CD8-positive, alpha-beta T cell (primary cell): ENCODE measurements at places on chromosomes 2 and 18.
A peak's percentile ranks its signal among the peaks of the same experiment; 100 is the strongest.

DNA sequence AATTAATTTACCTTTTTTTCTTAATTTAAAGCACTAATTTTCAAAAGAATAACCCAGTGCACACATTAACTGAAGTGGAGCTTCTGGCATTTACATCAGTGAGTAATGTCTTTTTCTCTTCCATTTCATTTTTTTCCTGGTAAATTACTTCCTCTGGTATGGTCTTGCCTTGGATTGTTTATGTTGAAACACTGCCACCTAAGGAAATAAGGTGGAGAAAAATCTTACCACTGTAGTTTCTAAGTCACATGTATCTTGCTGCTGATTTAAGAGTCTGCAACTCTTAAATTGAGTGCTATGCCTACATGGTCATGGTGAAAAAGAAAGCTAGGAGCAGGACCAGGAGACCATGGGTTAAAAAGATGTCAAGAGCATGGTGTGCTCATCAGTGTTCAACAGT, 51.0 kb downstream of the TTC27 start:
- DNase-seq = no peak

DNA sequence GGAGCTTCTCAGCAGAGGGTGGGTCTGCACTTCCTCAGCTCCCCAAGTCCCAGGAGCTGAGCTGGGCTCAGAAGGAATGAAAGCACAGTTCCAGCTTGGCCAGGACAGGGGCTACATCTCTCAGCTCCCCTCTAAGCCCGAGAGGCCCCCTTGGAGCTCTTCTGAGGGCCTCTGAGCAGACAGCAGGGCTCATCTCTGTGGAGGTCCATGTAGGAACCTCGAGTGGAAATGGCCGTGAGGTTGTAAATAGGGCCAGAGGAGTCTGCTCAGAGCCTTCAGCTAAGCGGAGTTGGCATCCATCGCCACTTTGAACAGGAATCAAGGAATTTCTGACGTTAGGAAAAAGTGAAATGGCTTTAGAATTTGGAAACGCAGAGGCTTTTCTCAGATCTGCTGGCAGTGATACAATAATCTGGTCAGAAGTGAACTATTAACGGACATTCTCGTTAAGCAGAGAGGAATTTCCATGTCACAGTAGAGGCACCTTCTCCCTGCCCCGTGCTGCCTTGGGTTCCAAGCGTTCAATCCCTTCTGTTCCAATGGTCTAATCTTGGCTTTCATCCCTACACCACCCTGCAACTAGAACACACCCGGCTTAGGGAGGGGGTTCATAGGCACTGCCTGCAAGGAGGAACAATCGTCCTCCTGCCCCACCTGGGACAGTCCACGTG, 213.9 kb downstream of the NDUFA10 start:
- DNase-seq = no peak

DNA sequence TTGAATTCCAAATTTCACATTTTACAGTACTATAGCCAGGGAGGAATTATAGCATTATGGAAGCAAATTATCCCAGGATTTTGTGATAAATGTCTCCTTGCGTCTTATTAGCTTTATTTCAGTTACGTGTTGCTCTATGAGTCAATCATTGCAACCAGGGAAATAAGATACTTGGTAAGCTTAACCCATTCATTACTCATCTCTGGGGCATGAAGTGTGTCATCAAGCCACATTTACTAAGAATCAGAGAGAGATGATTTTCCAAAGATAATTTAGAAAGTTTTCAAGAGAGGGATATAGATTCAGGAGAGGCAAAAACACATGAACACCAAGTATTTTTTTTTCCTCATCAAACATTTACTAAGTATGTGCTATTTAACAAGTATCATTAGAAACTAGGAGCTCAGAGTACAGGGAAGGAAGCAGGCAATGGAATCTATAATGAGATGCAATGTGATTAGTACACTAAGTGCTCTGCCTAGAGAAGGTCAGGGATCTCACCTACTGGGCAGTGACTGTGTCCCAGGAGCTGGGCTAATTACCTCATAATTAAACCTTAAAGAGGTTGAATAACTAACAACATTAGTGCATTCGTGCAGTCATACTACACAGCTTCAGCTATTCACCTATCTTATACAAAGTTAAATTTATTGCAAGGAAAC, 217.8 kb upstream of the NXPH2 start:
- DNase-seq = no peak

DNA sequence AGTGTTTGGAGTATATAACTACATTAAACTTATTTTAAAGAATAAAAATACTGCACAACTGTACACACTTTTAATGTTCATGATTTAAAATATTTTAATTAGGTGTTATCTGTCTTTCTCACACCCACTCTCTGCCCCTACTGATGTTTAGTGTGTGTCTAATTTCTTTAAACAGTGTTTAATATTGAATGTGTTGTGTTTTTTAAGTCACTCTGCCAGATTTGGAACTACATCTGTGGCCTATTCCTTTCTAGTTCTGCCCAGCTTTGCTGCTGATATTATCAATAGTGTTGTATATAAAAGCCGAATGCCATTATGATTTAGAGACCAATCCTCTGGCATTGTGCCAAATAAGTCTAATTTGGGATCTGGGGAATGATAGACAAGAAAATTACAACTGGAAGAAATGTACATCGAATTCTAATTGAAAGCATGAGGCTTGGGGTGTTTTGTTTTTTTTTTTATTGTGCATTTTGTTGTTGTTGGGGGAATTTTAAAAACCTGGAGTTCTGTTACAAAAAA, 398.0 kb downstream of the CPS1 start:
- no peak for DNase-seq

- DNase-seq = no peak
These were observed 87.1 kb downstream of the HS1BP3 start for GRCh38 chr2:20563833-20564232.

DNA sequence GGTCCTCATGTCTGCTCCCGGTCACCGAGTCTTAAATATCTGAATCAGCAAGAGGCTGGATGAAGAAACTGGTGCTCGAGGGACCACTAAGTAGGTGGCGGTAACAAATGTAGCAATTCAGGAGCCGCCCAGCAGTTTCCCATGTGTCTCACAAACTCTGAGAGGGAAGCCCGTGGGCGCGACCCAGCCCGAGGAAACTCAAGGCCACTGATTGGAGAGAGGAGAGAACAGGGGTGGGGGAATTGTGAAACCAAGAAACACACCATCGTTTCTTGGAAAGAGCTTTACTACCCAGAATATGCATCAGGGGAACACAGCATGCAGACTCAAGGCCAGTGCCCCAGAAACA, 10.8 kb downstream of the MLPH start:
- no peak for DNase-seq

- no peak for DNase-seq
These were observed 35.7 kb downstream of the C18orf63 start for GRCh38 chr18:74351354-74351753.

GRCh38 chr2:64226611-64227010, 82.4 kb upstream of the PELI1 start:
- DNase-seq = no peak

GRCh38 chr2:8004250-8004681, 677.6 kb upstream of the ID2 start:
- peak; percentile 37 for DNase-seq

GRCh38 chr18:71287268-71287667, 998.4 kb downstream of the SOCS6 start:
- DNase-seq = no peak

GRCh38 chr2:162184359-162184758, 32.3 kb upstream of the GCG start:
- DNase-seq = no peak
